ENCODE measurements at places on chromosomes 5 and 9.

GRCh38 chr9:126111556-126111955, 215.1 kb upstream of the MVB12B start:
- DNase-seq = no peak

- no peak for DNase-seq
Measured at GRCh38 chr9:123687246-123687751, 242.6 kb downstream of the DENND1A start.

DNA sequence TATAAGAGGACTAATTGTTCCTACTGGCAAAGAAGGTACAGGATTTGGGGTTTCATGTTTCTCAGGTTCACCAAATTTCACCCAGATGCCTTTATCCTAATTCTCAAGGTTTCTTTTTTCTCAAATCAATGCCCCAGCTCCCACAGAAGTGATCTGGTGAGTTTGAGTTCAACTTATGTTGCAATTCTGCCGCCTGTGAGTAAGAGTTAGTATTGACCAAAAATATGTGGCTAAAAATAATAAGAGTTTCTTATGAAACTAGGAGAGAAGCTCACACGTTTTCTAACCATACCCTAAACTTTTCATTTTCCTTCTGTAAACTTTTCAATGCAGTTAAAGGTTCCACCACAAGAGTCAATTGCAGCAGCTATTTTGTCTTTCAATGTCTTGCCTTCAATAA, 15.1 kb downstream of the SLCO6A1 start:
- DNase-seq = no peak

GRCh38 chr9:24912767-24913166, 367.1 kb upstream of the IZUMO3 start:
- DNase-seq = no peak

DNA sequence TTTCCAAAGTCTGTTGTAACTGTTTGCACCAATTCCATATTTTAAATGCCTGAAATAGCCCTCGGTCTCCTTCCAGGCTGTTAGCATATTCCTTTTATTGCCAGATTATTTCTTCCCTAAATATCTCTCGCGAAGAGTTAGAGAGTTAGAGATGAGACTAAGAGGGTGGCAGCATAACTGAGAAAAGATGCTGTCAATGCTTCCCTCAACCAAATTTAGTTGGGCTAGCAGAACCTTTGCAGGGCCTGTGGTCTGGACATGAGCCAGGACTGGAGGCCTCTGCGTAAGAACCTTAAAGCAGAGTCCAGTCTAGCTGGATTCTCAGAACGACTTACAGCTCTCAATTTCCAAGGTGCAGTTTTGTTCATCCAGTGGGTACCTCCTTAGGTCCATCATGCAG, 135.9 kb downstream of the GABRB2 start:
- DNase-seq = no peak

GRCh38 chr5:107011605-107012004, 659.1 kb downstream of the EFNA5 start:
- DNase-seq = no peak

GRCh38 chr9:104090578-104090977, 3.5 kb upstream of the SMC2 start:
- no peak for DNase-seq

DNA sequence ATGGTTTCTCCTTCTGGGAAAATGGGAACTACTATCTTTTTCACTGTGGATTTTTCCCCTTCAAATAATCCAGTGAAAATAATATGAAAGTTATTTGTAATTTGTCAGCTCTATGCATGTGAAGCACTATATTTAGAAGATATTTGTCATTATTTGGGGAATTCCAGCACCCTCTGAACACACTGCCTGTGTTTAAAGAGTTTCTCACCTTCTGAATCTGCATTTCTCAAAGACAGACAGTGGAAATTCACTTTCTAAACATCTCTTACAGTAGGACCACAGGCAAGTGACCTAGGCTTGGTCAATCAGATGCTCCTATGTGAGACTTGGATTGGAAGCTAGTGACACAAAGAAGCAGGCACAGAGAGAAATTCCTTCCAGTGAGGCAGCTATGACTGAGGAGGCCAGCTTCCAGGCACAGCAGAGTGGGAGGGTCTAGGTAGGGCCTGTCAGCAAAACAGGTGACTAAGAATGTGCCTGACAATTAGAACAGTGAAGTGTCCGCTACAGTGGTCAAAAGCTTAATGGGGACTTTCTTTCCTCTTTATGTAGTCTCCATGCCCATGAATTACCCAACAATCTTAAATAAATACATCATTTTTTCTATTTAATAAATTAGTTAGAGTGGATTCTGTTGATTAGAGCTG, 167.2 kb downstream of the HMHB1 start:
- no peak for DNase-seq

GRCh38 chr5:157613385-157614245, 38.0 kb upstream of the ADAM19 start:
- DNase-seq = no peak

DNA sequence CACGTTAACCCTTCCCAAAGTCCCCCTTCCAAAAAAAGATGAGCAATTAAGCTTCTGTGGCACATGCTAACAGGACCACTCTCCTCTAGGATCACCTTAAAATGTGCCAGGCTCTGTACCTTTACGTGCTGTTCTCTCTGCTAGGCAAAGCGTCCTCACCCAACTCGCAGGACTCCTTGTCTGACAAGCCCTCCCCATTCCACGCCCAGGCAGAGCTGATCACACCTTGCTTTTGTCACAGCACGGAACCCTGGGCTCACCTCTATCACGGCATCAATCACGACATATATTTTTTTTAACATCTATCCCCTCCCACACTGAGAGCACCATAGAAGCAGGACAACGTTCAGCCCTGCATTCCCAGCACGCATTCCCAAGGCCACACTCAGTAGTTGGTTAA, 47.1 kb downstream of the CDK5RAP2 start:
- no peak for DNase-seq

- no peak for DNase-seq
Measured at GRCh38 chr5:68431601-68432337, 216.2 kb downstream of the PIK3R1 start.

DNA sequence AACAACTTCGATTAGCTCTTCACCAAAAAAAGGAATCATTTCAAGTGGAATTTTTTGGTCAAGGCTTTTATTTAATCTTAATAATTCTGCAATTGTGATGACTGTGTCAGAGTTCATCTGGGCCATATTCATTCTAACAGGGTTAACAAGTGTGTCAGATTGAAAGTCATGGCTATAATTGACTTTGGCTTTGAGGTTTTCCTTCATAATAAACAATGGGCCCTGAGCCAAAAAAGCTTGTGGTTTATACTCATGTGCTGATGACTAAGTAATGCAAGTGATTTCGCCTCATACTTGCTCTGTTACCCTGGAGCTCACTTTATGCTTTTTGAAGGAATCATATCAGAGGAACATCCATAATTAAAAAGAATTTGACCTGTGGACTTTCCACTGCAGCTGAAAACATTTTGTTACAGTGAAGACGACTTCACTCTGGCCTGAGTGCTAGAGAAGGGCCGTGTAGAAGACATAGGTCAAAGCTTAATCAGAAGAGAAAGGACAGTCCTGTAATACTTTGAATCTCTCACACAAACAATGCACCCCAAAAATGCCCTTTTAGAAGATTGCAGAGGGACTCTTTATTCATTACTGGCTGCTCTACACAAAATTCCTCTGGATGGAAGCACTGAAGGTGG, 101.7 kb downstream of the GDNF start:
- peak; percentile 57 for DNase-seq

GRCh38 chr9:94788570-94789105, 62.1 kb downstream of the AOPEP start:
- no peak for DNase-seq

GRCh38 chr5:173832386-173832785, 55.8 kb upstream of the CPEB4 start:
- DNase-seq = no peak

DNA sequence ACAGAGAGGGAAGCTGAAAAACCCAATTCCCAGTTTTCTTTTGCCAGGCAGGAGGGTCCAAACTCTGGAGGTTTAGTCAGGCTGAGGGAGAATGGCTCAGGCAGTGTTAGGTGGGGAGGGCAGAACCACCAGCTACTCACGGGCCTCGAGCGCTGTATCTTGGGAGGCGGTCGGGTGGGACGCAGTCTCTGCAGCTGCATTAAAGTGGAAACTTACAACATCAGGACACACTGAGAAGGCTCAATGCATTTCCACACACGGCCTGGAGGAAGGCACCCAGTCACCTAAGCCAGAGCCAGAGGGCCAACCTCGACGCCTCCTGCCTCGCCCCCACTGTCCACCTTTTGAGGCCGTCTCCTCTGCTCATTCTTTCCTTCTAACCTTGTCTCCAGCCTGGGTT, 55.6 kb downstream of the CRB2 start:
- DNase-seq = no peak

DNA sequence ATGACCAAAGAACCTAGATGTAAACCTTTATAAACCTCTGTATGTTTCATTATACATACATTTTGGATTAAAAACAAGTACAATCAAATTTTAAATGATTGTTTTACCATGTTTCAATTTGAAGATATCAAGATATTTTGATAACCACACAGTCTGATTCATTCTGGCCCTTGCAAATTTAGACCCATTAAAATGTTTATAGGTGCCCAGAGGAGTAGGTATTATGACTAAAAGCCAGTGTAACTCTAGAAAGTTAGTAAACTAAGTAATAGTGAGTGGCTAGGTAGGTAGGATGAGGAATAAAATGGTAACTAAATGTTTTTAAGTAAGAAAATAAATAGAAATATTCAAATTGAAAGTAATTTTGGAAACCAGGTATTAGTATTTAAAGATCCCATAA, 165.5 kb downstream of the PBX3 start:
- DNase-seq = no peak

DNA sequence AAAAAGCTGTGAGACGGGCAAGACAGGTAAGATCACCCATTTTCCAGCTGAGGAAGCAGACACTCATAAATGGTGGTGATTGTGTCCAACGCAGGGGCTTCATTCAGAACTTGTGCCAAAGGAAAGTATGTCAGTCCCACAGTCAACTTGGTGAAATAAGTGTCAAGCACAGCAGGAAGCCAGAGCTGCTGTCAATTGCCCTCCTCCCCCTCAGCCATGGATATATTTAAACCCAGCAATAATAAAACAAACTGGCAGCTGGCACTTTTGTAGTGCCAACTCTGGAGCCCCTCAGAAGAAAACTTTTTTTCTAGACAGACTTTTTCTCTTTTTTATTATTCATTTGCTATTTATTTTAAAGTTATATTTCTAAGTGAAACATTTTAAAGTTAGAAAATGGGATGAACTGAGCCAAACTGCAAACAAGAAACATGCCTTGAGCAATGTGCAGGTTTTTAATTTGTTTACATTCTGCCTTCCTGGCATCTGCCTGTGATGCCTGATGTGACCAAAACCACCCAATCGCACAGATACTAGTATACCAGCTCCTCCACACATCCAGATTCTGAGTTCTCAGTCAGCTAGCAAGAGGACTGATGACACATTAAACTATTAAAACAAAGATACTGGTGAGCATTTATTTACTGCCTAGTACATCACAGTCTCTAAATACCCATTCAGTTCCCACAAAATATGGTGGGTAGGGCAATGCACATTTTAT, 17.0 kb downstream of the DMAC1 start:
- no peak for DNase-seq

- peak; percentile 49 for DNase-seq
Measured at GRCh38 chr5:89346573-89346972, 463.6 kb upstream of the MEF2C start.

DNA sequence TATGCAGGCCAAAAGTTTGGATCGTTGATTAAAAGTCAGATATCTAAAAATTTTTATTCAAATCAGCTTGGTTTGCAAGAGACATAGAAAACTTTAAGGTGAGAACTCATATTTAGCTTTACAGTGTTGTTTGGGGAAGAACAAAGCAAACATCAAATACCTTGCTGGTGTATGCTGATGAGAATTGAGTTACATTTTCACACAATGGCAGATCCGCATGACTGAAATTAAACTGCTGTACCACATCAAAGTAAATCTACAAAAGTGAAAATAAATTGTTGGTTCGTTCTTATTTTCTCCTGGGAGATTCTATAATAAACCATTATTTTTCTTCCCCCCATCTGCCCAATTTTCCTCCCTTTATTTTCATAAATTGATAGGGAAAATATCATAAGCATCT, 198.2 kb upstream of the PCSK5 start:
- DNase-seq = no peak

DNA sequence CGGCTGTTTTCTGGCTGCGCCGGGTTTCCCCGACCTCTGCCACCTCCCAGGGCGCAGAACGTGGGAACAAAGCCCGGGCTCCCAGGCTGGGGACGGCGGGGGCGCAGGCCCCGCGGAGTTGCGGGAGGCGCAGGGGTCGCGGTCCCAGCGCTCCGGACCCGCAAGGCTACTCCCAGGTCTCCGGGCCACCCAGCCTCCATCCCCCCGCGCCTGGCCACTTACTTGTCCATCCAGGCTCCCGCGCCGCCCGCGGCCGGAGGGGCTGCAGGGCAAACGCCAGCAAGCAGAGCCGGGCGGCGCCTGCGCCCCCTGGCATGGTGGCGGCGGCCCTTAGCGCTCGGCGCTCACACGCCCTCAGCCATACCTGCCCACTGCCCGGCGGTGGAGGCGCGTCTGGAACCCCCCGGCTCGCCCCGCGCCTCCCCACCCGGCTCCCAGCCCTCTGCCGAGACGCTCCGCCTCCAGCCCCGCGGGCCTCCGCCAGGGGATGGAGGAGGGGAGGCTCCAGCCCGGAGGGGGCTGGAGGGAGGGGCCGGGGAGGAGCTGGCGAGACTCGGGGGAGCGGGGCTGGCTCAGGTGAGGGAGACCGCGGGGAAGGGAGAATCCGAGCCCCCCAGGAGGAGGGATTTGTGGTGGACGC, at the start of gene ADAM19:
ADAM19 (minus strand) TSS at position 395 of the 640 bp plus-strand sequence; CDS start at position 316, 79 bp downstream.
- DNase-seq = no peak

GRCh38 chr5:169656125-169656901, 19.2 kb downstream of the DOCK2 start:
- DNase-seq = no peak

DNA sequence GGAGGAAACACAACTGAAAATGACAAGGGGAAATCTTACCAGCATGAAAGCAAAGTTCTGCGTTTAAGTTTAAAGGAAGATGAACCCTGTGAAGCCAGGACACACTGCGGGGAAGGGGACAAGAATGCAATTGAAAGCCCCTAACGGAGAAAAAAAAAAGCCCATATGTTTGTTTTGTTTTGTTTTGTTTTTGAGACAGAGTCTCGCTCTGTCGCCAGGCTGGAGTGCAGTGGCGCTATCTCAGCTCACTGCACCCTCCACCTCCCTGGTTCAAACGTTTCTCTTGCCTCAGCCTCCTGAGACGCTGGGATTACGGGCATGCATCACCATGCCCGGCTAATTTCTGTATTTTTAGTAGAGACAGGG, 2.9 kb downstream of the STK10 start:
- no peak for DNase-seq

DNA sequence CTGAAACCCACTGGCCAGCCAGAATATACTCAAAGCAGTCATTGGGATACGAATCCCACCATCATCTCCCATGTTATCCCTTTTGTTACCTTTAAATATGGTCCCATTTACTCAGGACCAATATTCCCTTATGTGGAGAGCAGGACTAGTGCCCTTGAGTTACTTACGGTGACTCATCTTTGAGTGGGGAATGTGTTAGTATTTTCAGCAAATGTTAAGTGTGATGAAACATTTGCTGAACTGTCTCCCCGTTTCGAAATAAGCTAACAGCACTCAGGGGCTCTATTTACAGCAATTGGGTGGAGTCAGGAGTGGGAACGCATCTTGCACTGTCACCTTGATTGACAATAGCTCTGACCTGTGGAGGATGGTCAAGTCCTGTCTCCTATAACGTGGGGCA, 67.4 kb downstream of the CTSL start:
- DNase-seq = no peak

GRCh38 chr9:98900725-98901124, 43.0 kb upstream of the COL15A1 start:
- no peak for DNase-seq

Data from KBM-7 (cell line).